ENCODE measurements at places on chromosomes 7 and 10. TPM values are rescaled to one million over a fixed set of nuclear protein-coding genes. Genes with fewer than 3 reads are reported as not detected.

GRCh38 chr7:101094791-101095375, 9.6 kb downstream of the TRIM56 start:
- DNase-seq = no peak

DNA sequence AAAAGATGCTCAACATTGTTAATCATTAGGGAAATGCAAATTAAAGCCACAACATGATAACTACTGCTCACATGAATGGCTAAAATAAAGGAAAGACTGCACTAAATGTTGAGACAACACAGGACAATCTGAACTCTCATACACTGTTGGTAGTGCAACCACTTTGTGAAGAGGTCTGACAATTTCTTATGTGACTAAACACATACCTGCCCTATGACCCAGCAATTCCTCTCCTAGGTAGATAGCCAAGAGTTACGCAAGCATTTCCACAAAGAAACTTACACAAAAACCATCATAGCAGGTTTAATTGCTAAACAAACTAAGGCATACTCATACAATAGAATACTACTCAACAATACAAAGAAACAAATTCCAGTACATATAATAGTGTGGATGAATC, 41.8 kb upstream of the HERPUD2 start:
- DNase-seq = no peak

DNA sequence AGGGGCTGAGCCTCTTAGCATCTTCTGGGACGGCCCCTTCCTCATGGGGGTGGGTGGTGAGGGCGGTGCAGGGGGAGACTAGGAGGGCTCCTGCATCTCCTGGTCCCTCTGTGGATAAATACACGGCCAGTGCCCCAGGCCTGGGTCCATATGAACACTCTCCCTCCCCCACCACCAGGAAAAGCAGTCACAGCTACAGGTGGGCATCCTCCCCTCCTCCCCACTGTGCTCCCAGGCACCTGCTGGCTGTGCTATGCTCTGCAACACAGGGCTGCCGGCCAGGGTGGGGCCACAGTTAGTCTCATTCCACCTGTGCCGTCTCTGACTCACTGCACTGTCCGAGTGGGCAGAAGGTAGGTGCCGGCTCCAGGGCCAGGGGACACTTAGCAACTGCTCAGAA, 87.3 kb upstream of the INSIG1 start:
- no peak for DNase-seq

GRCh38 chr7:44486693-44487092, 3.8 kb downstream of the NUDCD3 start:
- DNase-seq = no peak

ATRNL1 gene
- 0.87 TPM for total RNA-seq

HMX3 gene
- not detected for total RNA-seq

Measured in activated T-helper 2 cell treated with anti-CD3 and anti-CD28 coated beads, Interferon-gamma antibody, Interleukin-2, Interleukin-4, amounts not matched to agents 10 μg/mL and 5 μg/mL and 100 μg/mL, durations not matched to agents 14 hours and 24 hours and 36 hours (primary cell).